ENCODE measurements at places on chromosomes 5 and 9. TPM values are rescaled to one million over a fixed set of nuclear protein-coding genes. Genes with fewer than 3 reads are reported as not detected.

DPM2 gene
- 34.4 TPM for total RNA-seq

DNA sequence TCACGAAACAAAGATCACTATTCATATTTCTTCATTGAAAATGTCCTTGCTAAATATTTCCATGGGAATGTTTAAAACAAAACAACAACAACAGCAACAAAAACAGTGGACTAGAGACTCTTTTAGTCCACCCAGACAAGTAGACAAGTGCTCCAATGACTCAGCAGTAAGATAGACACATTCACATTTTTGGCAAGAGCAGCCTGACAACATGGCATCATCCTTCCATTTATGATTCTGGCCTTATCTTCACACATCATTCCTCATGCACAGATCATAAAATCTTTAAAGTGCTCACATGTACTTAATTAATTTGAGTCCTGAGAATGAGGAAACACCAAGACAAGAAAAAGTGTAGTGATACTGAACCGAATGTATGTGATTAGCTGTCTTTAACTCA is 132.6 kb upstream of the PDE4D start:
- H3K4me1 ChIP-seq, result no peaks in the 10 kb centered on the region
- H3K36me3 ChIP-seq, result no peaks in the 10 kb centered on the region
- DNase-seq, result no peak
- no peaks in the 10 kb centered on the region for H3K27me3 ChIP-seq
- no peak overlapping the region for H3K4me3 ChIP-seq
- H3K27ac ChIP-seq, result no peak overlapping the region

DNA sequence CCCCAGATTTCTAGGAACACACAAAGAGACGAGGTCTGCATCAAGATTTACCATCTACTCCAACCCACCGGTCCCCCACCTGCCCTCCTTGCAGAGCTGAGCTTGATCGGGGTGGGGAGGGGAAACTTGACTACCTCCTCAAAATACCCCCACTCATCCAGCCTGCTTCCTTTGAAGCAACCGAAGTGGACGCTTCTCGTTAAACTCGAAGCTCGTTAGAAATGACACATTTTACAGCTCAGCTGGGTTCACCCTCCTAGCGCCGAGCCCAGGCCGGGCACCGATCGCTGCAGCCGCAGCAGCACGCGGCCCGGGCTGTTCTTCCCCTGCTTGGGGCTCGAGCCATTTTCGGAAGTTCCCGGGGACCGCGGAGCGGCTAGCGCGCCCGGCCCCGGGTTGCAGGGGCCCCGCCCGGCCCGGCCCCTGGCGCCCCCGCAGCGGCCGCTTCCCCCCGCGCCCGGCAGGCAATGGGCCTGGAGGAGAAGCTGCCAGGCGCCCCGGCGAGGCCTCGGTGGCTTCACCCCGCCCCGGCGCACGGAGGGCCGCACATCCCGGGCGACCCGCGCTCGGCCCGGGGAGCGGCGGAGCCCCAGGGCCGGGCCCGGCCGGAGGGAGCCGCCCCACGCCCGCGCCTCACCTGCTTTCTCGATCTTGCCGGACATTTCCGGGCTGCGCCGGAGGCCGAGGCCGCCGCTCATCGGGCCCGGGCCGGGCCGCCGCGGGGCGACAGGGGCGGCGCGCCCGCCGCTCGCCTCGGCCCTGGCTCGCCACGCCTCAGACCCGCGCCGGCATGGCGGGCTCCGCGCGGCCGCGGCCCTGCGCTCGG is 530 bp downstream of the RAPGEF1 start:
- DNase-seq, result peak; percentile 72
- no peaks in the 10 kb centered on the region for H3K27me3 ChIP-seq
- H3K36me3 ChIP-seq, result no peaks in the 10 kb centered on the region
- peaks cover 15% of the 10 kb centered on the region for H3K4me1 ChIP-seq
- no peak overlapping the region for H3K27ac ChIP-seq
- peak overlapping the region; percentile 68 for H3K4me3 ChIP-seq

- H3K36me3 ChIP-seq, result no peaks in the 10 kb centered on the region
- no peak overlapping the region for H3K4me3 ChIP-seq
- peaks cover 13% of the 10 kb centered on the region for H3K4me1 ChIP-seq
- peak; percentile 7 for DNase-seq
- no peak overlapping the region for H3K27ac ChIP-seq
Measured at GRCh38 chr5:129125819-129126218, 31.3 kb downstream of the ISOC1 start.

GRCh38 chr5:152990649-152991048 is 499.8 kb upstream of the GRIA1 start:
- DNase-seq, result no peak
- H3K27ac ChIP-seq, result no peak overlapping the region
- no peaks in the 10 kb centered on the region for H3K27me3 ChIP-seq
- H3K4me1 ChIP-seq, result no peaks in the 10 kb centered on the region

- no peak for DNase-seq
- H3K36me3 ChIP-seq, result no peaks in the 10 kb centered on the region
- no peaks in the 10 kb centered on the region for H3K27me3 ChIP-seq
Measured at GRCh38 chr5:125011014-125011413, 264.6 kb upstream of the ZNF608 start.

Measured in Karpas-422 (cell line).